ENCODE measurements at places on chromosomes 12 and 14. TPM values are rescaled to one million over a fixed set of nuclear protein-coding genes. Genes with fewer than 3 reads are reported as not detected.

The PITPNM2 gene
- total RNA-seq, result 10.5 TPM

The HNF1A gene
- total RNA-seq, result not detected

The RHEBL1 gene
- 0.93 TPM for total RNA-seq

The LRFN5 gene
- total RNA-seq, result not detected

The KIF5A gene
- total RNA-seq, result 0.56 TPM

DNA sequence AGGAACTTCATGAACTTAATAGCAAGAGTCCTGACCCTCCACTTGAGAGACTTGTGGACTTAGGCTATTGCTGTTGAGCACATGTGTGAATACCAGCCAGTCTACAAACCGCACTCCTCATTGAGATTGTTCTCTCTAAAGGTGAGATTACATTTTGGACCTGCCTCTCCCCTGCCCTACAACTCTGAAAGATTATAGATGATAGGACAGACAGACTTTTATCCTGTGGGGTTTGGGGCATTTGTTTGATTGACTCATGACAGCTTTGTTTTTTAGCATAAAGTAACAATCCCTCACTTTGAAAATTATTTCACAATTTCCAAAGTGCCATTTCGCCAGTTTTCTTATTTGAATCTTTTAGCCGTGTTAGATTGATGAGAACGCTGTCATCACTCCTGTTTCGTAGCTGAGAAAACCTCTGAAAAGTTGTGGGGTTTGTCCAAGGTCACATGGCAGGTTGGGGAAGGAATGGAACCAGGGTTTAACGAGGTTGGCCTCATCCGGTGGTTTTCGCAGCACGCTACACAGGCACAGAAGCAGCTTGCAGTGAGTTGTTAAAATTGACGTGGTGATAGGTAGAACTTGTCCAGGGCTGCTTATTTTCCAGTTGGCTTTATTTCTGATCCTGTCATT is 836 bp downstream of the EVL start:
- peaks cover 18% of the 10 kb centered on the region for H3K4me1 ChIP-seq
- no peak overlapping the region for H3K4me3 ChIP-seq
- no peak overlapping the region for H3K27ac ChIP-seq
- no peaks in the 10 kb centered on the region for H3K36me3 ChIP-seq

GRCh38 chr14:91454580-91454979 is 37.0 kb upstream of the CCDC88C start:
- H3K4me3 ChIP-seq, result no peak overlapping the region
- peaks cover 76% of the 10 kb centered on the region for H3K36me3 ChIP-seq
- no peak for DNase-seq
- H3K27me3 ChIP-seq, result no peaks in the 10 kb centered on the region

DNA sequence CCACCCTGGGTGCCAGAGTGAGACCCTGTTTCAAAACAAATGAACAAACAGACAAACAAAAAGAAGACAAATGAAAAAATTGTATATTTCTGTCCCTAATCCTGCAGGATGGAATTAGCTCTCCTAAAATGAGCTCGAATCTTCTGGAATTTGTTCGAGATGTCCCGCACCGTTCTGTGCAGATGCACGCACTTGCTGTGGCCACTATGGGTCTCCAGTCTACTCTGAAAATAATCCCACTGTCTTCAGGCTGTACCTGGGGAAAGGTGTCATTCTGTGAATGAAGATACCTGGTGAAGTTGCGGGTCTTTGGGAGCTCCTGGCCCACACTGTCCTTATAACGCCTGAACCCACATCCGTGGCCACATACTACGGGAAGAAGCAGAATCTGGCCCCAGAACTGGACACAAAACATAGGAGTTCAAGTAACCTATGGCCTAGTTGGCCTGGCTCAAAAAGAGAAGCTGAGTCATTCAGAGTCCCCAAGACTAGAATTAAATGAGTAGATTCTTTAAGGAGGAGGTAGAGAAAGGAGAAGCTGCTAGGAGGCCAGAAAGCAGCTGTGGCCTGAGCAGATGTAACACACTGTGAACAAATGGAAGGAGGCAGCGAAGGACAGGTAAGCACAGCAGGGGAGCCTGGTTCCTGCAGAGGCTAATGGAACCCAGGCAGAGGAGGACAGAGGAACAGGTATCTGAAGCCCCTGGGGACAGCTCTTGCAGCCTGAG is 108.6 kb downstream of the FOXN3 start:
- no peak overlapping the region for H3K27ac ChIP-seq
- H3K4me1 ChIP-seq, result peaks cover 10% of the 10 kb centered on the region
- no peaks in the 10 kb centered on the region for H3K36me3 ChIP-seq
- H3K4me3 ChIP-seq, result no peak overlapping the region
- DNase-seq, result no peak
- H3K27me3 ChIP-seq, result no peaks in the 10 kb centered on the region

GRCh38 chr12:13924286-13924685 is 57.1 kb downstream of the GRIN2B start:
- H3K27me3 ChIP-seq, result no peaks in the 10 kb centered on the region
- H3K4me3 ChIP-seq, result no peak overlapping the region
